PC-3 (cell line): ENCODE measurements at places on chromosomes 16 and 17. TPM values are rescaled to one million over a fixed set of nuclear protein-coding genes. Genes with fewer than 3 reads are reported as not detected.

The RNF43 gene
- total RNA-seq, result 3.8 and 8.5 TPM in 2 replicates

The GRAP gene
- not detected in 2 replicates for total RNA-seq

The TEKT1 gene
- not detected in 2 replicates for total RNA-seq

The CYB5D1 gene
- total RNA-seq, result 16.7 and 23.1 TPM in 2 replicates

The GLOD4 gene
- 33.8 and 40.6 TPM in 2 replicates for total RNA-seq

The MEOX1 gene
- total RNA-seq, result 0.84 TPM in 1 of 2 replicates, not detected in the other

The C1QTNF8 gene
- not detected in 2 replicates for total RNA-seq

The TOM1L1 gene
- 35.4 and 48.1 TPM in 2 replicates for total RNA-seq

The KRT40 gene
- total RNA-seq, result not detected in 2 replicates

The SYT17 gene
- total RNA-seq, result 10.8 and 11.8 TPM in 2 replicates

The CYBC1 gene
- total RNA-seq, result 63.6 and 77.2 TPM in 2 replicates

The WIPF2 gene
- 6.0 and 12.1 TPM in 2 replicates for total RNA-seq

The KCNJ18 gene
- 0.12 and 0.51 TPM in 2 replicates for total RNA-seq

The SMIM5 gene
- 2.3 and 4.3 TPM in 2 replicates for total RNA-seq

The GPRC5C gene
- 209 and 210 TPM in 2 replicates for total RNA-seq

The CD19 gene
- not detected in 2 replicates for total RNA-seq

The PRSS8 gene
- total RNA-seq, result 18.0 and 23.4 TPM in 2 replicates

The MMD gene
- total RNA-seq, result 10.9 and 24.1 TPM in 2 replicates

The HIGD1B gene
- not detected in 2 replicates for total RNA-seq

The HOXB4 gene
- total RNA-seq, result 0.22 and 0.58 TPM in 2 replicates

The SLC12A3 gene
- total RNA-seq, result not detected in 2 replicates

The ABCC6 gene
- 0.73 TPM in 1 of 2 replicates, not detected in the other for total RNA-seq

The TMEM92 gene
- total RNA-seq, result 5.6 and 6.9 TPM in 2 replicates

The HSD17B1 gene
- total RNA-seq, result 0.86 and 1.5 TPM in 2 replicates

The LGALS9B gene
- total RNA-seq, result not detected in 2 replicates

The CMTR2 gene
- 14.7 and 15.3 TPM in 2 replicates for total RNA-seq

The NPIPB13 gene
- total RNA-seq, result 0.29 and 4.3 TPM in 2 replicates

The PRSS53 gene
- 3.8 and 5.8 TPM in 2 replicates for total RNA-seq

The CCL2 gene
- not detected in 2 replicates for total RNA-seq

The CD7 gene
- 0.15 and 0.98 TPM in 2 replicates for total RNA-seq

The EIF1 gene
- 88.7 and 95.9 TPM in 2 replicates for total RNA-seq

The TP53TG3D gene
- total RNA-seq, result not detected in 2 replicates

The NOL3 gene
- total RNA-seq, result 64.5 and 91.6 TPM in 2 replicates

The KRT12 gene
- total RNA-seq, result not detected in 2 replicates

The PITPNC1 gene
- 23.1 and 25.4 TPM in 2 replicates for total RNA-seq

The P4HB gene
- 969 and 1,089 TPM in 2 replicates for total RNA-seq

The MPV17L gene
- total RNA-seq, result 4.5 and 6.0 TPM in 2 replicates

The NUBP2 gene
- 95.1 and 128 TPM in 2 replicates for total RNA-seq

The PIK3R6 gene
- total RNA-seq, result not detected in 2 replicates

The HLF gene
- total RNA-seq, result 0.23 and 0.66 TPM in 2 replicates

The ZMYND15 gene
- 0.51 and 0.58 TPM in 2 replicates for total RNA-seq

The CDT1 gene
- 43.0 and 76.6 TPM in 2 replicates for total RNA-seq

The TBC1D3H gene
- not detected in 2 replicates for total RNA-seq

The KRTAP4-1 gene
- total RNA-seq, result not detected in 2 replicates

The TNS4 gene
- 127 and 128 TPM in 2 replicates for total RNA-seq

The TP53TG3 gene
- total RNA-seq, result not detected in 2 replicates

The DOC2A gene
- total RNA-seq, result 4.6 and 5.2 TPM in 2 replicates

The ABCC11 gene
- total RNA-seq, result 0.26 TPM in 1 of 2 replicates, not detected in the other

The TBC1D26 gene
- total RNA-seq, result not detected in 2 replicates

The RASL10B gene
- total RNA-seq, result 0.52 and 0.77 TPM in 2 replicates

The ZP2 gene
- total RNA-seq, result not detected in 2 replicates

The PPP1R27 gene
- not detected in 2 replicates for total RNA-seq

The DNAH2 gene
- 0.62 and 0.92 TPM in 2 replicates for total RNA-seq

The FADS6 gene
- total RNA-seq, result not detected in 2 replicates

The MNT gene
- total RNA-seq, result 19.1 and 26.0 TPM in 2 replicates
